ENCODE measurements at places on chromosomes 4 and X.

- DNase-seq = no peak
These were observed 83.8 kb upstream of the GPR34 start for GRCh38 chrX:41604766-41605543.

DNA sequence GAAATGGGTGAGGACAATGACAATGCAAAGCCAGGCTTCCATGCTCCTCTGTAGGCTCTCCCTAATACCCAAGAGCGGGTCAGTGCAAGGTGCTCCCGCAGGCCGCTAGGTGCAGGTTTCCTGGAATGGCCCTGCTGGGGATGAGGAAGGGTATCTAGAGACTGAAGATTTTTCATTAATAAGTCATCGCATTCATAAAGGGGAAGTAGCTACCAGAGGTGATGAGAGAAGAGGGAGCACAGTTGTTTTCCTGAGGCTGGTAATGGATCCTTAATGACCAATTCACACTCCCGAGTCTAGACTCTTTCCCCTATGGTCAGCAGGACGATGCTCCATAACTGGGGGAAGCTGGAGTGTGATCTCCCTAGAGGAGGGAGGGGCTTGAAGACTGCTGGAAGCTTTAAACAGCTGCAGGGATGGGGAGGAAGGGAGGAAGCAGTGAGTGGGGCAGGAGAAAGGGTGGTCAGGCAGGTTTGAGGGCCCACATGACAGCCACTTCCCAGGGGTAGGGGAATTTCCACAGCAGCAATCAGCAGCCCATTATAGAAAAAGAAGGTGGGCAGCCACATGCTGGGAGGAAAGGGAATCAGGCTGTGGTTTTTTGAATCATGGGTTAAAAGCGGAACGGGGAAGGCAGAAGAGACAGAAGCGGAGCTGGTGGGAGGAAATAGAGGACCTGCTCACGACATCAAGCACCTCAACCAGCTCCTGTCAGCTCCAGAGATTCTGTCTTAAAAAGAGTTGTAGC lies 10.2 kb upstream of the ATP6AP2 start:
- no peak for DNase-seq

DNA sequence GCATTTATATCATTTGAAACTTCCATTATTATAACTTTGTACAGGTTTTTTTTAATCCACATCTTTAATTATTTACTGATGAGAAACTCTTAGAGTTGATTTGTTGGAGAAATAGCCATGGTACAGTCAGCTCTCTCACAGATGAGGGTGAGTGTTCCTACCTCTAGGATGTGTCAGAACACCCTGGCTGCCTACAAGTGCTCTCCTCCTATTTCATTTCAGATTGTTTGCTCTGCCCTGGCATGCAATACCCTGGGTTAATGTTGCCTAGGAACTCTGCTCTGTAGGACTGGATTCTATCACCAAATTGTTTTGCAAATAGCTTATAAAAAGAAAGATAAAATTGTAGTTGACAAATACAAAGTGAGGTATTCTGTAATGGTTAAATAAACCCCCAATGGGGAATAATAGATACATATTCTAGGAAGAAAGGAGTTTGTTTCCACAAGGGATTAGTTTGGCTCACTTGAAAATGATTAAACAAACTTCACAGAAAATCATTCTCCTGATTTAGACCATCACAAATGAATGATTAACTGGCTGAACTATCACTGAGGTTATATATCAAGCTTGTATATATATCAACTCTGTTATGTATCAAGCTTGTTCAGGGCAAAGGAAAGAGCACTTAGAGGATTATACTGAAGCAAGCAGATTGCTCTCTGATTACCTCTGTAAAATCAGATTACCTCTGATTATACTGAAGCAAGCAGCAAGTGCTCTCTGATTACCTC lies 150.0 kb downstream of the PDE5A start:
- no peak for DNase-seq

- no peak for DNase-seq
These were observed 192.7 kb upstream of the STS start for GRCh38 chrX:6954836-6955235.

- DNase-seq = no peak
These were observed 33.7 kb downstream of the SH3RF1 start for GRCh38 chr4:169236873-169237626.

DNA sequence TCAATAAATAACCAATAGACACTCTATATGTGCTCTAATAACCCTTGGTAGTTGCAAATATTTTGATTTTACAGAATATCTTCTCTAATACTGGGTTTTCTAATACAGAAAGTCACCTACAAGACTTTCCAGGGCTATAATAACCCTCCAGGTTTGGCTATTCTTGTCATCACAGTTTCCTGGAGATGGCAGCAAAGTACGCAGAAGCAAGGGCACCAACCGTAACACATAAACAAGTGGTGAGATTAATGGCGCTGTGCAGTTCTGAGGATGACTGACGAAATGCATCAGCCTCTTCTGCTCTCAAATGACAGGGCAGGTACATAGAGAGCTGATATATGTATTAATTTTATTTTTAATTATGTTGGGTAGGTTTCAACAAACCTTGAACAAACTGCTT lies 122.4 kb downstream of the C4orf33 start:
- DNase-seq = no peak

- no peak for DNase-seq
These were observed 1.8 kb downstream of the UBQLN2 start for GRCh38 chrX:56564921-56565840.

DNA sequence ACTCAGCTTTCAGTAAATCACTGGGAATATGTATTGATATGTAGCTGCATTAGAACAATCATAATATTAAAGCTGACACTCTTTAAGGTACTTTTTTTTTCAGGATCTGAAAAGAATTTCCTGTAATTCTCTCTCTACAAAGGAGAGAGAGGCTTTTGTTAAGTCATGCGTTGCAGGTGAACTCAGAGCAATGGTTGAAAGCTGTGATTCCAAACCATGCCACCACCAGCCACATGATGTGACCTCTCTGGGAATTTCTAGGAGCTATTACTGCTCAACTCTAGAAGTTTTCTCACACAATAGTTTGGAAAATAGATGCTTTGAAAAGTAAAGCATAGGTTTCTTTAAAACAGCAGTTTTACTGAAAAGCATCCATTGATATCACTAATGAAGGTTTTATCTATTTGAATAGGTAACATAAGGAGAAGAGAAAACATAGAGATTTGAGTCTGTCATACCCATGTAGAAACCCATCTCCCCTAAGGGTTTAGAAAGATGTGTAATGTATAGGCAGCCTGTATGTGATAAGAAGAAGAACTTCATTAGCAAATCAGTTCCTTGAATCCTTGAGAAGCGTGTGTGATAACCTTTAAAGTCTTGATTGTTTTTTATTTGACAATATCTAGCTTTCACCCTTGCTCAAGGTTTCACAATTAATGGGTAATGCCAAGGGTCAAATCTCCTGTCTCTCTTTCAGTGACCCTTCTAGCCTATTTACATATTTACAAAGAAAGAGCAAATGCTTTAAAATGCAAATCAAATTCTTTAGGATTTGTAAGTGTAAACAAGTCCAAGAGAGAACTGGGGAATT lies 161.0 kb upstream of the ANKRD50 start:
- no peak for DNase-seq

DNA sequence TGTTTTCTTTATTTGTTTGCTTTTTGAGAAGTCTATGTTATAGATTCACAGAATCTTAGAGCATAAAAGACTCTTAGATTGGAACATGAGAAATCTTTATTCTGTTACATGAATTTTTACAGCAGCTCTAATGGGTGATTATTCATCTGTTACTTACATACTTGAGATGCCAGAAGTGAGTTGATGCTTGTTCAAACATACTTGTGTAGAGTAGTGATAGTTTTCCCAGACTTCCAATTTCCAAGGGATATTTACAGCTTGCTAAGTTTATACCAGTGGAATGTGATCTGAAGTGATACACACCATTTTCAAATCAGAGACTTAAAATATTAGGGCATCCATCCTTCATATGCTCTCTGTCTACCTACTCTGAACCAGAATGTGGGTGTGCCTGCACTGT lies 252.9 kb upstream of the SMIM31 start:
- no peak for DNase-seq

DNA sequence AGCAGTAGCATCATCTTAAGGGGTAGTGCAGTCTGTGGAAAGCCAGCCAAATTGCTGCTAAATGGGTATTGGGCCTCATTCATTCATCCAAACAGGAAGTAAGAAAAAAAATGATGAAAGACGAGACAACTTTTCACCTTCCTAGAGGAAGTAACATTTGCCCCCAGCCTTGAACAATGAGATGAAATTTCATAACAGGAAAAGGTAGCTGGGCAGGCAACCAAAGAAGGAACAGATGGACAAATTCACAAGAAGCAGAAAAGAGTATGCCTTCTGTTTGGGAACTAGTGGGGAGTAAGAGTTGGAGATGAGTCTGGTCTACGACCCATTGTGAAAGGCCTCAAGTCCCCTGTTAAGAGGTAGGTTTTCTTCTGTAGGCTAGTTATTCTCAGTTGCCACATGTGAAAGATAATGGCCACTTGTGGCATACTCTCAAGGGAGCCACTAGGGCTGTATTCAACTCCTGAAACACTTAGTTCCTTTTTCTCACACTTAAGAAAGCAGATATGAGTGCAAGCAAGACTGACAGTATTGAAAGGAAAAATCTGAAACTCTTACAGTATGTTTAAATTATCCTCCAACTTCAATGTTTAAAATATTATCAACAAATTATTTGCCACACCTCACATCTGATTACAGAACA lies 190.4 kb downstream of the AR start:
- DNase-seq = no peak

DNA sequence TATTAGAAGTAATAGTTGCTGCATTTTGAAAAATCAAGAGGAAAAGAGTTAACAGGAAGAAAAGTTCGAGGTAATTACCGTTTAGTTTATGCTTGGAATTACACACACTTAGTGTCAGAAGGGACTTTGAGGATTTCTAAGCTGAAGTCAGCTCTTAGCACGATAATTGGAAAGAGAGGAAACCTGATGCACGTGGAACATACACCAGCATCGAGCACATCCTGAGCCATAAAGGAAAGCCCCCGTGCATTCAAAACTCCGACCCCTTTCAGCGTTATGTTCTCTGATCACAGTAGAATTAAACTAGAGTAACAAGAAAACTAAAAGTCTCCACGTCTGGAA lies 400 bp upstream of the PAQR3 start:
- DNase-seq = no peak
